ENCODE measurements at places on chromosomes 2 and 18. TPM values are rescaled to one million over a fixed set of nuclear protein-coding genes. Genes with fewer than 3 reads are reported as not detected.

The DCC gene
- total RNA-seq = not detected

The XIRP2 gene
- total RNA-seq = 2,931 TPM

The ADRA2B gene
- total RNA-seq = 1.6 TPM

The MAL gene
- total RNA-seq = 0.71 TPM

The UGT1A4 gene
- total RNA-seq = not detected

The TIGD1 gene
- total RNA-seq = 2.3 TPM

The UGT1A9 gene
- total RNA-seq = not detected

The TCF23 gene
- 0.20 TPM for total RNA-seq

The FBLN7 gene
- 0.65 TPM for total RNA-seq

The WDSUB1 gene
- 4.9 TPM for total RNA-seq

The LRP1B gene
- total RNA-seq = 1.5 TPM

The ACADL gene
- 9.1 TPM for total RNA-seq

The CD226 gene
- 1.8 TPM for total RNA-seq

The FBXO48 gene
- 2.4 TPM for total RNA-seq

The GAL3ST2 gene
- total RNA-seq = not detected

The BCL11A gene
- 0.24 TPM for total RNA-seq

The DTNA gene
- total RNA-seq = 96.9 TPM

The CIAO1 gene
- 55.7 TPM for total RNA-seq

The CDKL4 gene
- 0.44 TPM for total RNA-seq

The ATOH8 gene
- 22.0 TPM for total RNA-seq

The CCDC121 gene
- total RNA-seq = 0.98 TPM

The POU3F3 gene
- total RNA-seq = not detected

The CFAP53 gene
- total RNA-seq = 0.49 TPM

The MALL gene
- total RNA-seq = 7.7 TPM

The PDE1A gene
- 4.2 TPM for total RNA-seq

The ALLC gene
- total RNA-seq = not detected

The TUBB8B gene
- not detected for total RNA-seq

The REG3A gene
- not detected for total RNA-seq

The KATNAL2 gene
- 0.30 TPM for total RNA-seq

The ANKRD29 gene
- 0.79 TPM for total RNA-seq

The PPM1B gene
- total RNA-seq = 112 TPM

The DNER gene
- total RNA-seq = 0.54 TPM

The TWIST2 gene
- total RNA-seq = 1.2 TPM

The C18orf54 gene
- 1.0 TPM for total RNA-seq

The MYO7B gene
- total RNA-seq = 0.49 TPM

The SIGLEC15 gene
- not detected for total RNA-seq

The THSD7B gene
- total RNA-seq = 0.06 TPM

The REEP1 gene
- 11.5 TPM for total RNA-seq

The DSG2 gene
- 0.86 TPM for total RNA-seq

The AGXT gene
- not detected for total RNA-seq

The UGT1A8 gene
- total RNA-seq = not detected

The USP37 gene
- 5.9 TPM for total RNA-seq

The DSC3 gene
- total RNA-seq = not detected

The MC4R gene
- not detected for total RNA-seq

The POTEJ gene
- not detected for total RNA-seq
